Left ventricle myocardium inferior (tissue), 1 donor: ENCODE measurements at places on chromosomes 1 and 21.

DNA sequence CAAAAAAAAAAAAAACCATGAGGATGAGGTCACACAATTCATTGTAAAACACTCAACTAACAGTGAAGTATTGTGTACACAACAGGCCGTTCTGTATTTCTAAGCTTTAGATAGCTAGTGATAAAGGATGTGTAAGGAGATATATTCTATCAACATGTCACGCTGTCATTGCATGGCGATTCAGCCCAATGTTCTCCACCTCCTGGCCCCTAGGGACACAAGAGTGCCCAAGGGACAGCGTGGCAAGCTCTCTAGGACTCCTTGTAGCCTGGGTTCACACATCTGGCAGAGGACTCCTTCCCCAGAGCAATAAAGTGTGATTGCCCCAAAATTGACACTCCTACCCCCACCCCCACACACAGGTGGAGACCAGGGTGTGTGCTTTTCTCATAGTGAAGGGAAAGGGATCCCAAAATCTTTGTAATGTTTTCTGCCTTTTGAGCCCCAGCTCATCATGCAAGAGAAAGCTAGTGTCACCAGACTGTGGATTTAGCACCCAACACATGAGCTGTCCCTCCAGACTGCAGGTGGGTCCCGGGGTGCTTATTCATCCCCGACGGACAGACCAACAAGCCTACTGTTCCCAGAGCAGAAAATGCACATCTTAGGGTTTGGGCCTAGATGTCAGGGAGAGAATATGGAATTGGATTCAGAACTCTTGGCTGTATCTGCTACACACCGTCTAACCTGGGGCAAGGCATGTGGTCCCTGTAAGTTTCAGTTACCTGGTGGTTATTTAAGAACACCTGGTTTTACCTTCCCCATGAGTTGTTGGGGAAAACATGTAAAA, 11.5 kb downstream of the TMPRSS3 start:
- DNase-seq = no peak

GRCh38 chr1:155017946-155018316, 15.3 kb downstream of the ZBTB7B start:
- DNase-seq = no peak

DNA sequence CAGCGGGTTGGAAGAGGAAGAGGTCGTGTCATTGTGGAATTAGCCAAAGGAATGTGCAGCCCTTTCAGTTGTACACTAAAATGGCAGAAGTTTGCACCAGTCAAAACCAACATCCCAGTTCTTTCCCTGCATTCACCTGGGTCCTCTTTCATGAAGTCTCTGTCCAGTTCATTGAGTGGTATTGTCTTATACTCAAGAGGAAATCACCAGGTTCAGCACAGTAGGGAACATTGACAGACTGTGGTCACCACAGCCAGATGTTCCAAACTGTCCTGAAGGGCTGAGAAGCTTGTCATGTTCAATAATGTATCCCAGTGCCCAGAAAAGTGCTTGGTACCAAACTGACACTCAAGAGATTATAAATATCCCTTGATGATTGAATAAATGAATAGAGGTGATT, 131.6 kb downstream of the GLUL start:
- DNase-seq = no peak

DNA sequence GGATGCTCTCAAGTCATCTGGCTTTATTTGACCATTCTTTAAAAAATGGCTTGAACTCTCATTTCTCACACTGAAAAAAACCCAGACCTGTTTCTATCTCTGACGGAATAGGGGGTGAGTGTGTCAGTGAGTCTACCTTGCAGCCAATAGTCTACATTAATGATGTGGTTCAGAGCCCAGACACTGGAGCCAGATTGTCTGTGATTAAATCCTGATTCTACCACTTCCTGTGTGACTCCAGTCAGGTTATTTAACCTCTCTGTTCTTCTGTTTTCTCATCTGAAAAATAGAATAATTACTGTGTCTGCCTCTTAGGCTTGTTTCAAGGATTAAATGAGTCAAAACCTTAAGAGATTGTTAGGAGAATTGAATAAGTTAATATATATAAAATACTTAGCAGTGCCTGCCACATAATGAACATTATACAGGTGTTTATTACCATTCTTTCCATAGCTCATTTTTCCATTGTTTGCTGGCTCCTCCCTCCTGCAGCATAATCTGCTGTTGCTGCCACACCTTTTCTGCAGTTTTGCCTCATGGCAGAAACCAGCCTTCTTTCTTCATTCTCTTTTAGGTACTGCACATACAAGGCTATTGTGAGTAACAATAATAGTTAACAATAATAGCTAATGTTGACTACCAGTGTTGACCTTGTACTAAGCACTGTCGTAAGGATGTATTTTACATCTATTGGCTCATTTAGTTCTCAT, 157.6 kb upstream of the IVNS1ABP start:
- DNase-seq = no peak

DNA sequence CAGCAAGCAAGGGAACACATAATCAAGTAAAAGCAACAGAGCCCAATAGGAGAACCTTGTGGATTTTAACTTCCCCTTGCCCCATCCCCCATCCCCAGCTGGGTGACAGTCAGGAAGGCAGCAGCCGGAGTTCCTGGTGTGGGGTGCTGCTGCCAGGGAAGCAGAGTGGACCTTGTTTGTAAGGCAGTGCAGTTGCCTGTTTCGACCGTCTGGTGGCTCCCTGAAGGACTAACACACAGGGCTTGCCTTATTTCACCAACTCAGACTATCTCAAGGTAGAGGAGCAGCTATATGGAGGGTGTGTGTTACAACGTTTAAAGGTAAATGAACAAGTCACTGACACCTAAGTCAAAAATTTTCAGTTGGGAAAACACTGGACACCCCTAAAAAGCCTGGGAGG, 6.6 kb downstream of the KRTAP10-8 start:
- peak; percentile 49 for DNase-seq

GRCh38 chr1:190679454-190679853, 201.8 kb upstream of the BRINP3 start:
- DNase-seq = no peak

DNA sequence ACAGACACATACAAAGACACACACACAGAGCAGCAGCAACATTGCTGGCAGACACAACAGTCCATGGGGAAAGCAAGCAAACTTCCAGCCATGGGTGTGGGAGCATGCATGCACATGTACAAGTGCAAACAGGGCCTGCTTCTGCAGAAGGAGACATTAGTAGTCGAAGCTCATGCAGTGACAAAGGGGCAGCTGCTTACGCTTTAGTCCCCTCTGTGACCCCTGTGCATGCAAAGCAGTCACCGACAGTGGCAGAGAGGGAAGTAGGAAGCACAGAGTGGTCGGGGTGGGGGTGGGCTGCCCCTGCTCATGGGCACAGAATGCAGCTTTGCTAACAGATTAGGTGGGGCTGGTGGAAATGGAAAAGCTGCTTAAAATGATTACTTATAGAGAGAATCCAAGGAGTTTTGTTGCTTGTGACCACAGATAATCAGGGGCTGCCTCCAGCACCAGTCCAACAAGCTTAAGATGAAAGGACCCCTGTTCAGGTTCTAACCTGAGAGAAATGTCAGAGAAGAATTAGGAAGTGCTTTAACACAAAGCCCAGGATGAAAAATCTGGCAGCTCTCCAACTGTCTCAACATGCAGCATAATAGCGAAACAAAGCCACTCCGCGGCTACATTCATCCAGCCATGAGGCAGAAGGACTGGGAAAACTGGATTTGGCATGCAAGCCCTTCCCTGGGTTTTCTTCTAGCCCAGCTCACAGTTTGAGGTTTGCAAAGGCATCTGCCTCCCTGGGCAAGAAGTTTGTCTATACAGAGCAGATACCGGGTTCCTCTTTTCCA, 378.9 kb downstream of the KCNH1 start:
- DNase-seq = no peak

GRCh38 chr1:233641029-233641428, 27.1 kb downstream of the KCNK1 start:
- DNase-seq = no peak

GRCh38 chr1:61290525-61290924, 208.2 kb downstream of the NFIA start:
- no peak for DNase-seq

- DNase-seq = no peak
These were observed 164.4 kb downstream of the EDEM3 start for GRCh38 chr1:184590163-184590750.

DNA sequence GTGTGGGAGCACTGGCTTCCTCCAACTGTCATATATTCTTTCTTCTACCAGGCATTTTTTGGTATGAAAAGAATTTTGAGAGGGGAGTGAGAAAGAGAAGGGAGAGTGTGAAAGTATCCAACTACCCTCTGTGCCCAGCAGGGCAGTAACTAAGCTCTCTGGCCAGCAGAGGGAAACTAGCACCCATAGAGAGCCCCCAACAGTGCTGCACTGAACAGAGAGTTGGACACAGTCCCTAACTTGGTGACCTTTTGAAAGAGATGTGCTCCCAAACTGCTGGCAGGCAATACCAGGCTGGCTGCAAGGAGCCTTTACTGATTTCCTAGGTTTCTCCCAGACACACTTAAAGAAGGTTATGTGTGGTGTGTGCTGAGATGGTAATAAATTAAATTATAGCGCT, 118.8 kb upstream of the PBX1 start:
- DNase-seq = peak; percentile 16

GRCh38 chr1:112501810-112502641, 6.7 kb upstream of the WNT2B start:
- DNase-seq = peak; percentile 74
